ENCODE measurements at places on chromosomes 11 and 22.

- DNase-seq: no peak
Observed at GRCh38 chr11:117923773-117924172, 5.4 kb downstream of the TMPRSS13 start.

DNA sequence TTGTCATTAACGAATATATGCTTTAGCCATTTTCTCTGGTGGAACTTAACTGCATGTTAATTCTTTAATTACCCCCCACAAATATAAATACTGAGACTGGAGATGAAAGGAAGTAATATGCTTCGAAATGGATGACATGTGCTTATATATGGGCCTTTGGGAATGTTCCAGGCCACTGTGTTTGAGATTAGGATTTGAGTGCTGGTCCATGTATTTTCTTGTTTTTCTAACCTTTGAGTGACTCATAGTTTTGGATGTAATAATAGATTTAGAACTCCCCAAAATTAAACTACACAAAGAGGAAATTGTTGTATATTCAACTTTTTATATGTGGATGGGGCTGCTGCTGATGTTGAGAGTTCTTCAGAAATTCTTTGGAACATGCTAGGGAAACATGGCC is 54.2 kb downstream of the EXT2 start:
- no peak for DNase-seq

DNA sequence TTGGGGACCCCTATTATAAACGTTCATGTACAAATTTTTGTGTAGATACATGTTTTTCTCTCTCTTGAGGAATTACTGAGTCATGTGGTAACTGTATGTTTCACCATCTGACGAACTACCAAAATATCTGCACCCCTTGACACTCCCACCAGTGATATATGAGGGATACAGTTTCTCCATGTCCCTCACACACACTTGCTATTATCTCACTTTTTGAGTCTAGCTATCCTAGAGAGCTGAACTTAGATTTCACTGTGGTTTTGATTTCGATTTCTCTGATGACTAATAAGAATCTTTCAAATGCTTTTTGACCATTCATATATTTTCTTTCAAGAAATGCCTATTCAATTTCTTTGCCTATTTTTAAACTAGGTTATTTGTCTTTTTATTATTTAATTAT is 200.2 kb downstream of the PGR start:
- no peak for DNase-seq

GRCh38 chr11:117127171-117127901 is 16.8 kb upstream of the PAFAH1B2 start:
- no peak for DNase-seq

- DNase-seq: no peak
Observed at GRCh38 chr11:69476509-69476961, 4.9 kb upstream of the LINC01488 start.

DNA sequence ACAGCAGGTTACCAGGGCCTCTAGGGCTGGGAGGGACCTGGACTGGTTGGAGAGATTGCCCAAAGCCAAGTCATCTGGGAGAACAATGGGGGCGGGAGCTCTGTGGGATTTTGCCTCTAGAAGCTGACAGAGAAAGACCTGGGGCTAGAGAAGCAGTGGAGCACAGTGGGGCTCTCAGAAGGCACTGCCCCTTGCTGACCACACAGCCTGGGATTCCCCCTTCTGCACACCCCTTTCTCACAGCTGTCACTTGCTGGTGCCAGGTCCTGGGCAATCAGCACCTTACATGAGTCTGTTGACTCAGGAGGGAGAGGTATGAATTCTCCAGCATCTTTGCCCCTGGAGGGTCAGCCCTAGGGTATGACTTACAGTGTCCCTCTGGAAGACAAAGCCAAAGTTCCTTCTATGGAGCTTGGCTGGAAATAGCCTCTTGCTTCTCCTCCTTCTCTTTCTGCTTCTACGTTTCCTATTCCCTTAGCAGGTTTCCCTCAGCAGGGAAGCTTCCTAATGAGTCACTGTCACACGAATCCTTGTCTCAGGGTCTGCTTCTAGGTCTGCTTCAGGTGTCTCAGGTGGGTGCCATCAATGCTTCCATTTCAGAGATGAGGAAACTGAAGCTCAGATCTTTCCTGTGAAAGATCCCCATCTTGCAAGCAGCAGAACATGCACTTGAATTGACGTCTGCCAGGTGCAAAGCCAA is 27.0 kb downstream of the GDPD5 start:
- DNase-seq: no peak

GRCh38 chr11:26018336-26018735 is 313.6 kb upstream of the ANO3 start:
- DNase-seq: no peak

GRCh38 chr22:41003066-41003465 is 51.9 kb downstream of the RBX1 start:
- no peak for DNase-seq

- DNase-seq: no peak
Observed at GRCh38 chr22:46390652-46391301, 55.3 kb downstream of the TRMU start.

Measured in stimulated activated CD8-positive, alpha-beta memory T cell treated with anti-CD3 and anti-CD28 coated beads, Interleukin-7, amount 100 ng/mL, for 1 hour (primary cell).